ENCODE measurements at places on chromosomes 2 and 18.
A peak's percentile ranks its signal among the peaks of the same experiment; 100 is the strongest.

- DNase-seq: no peak
Measured at GRCh38 chr2:10278029-10278762, 24.5 kb upstream of the HPCAL1 start.

GRCh38 chr2:10709290-10709939 lies 12.0 kb upstream of the ATP6V1C2 start:
- peak; percentile 56 for DNase-seq

DNA sequence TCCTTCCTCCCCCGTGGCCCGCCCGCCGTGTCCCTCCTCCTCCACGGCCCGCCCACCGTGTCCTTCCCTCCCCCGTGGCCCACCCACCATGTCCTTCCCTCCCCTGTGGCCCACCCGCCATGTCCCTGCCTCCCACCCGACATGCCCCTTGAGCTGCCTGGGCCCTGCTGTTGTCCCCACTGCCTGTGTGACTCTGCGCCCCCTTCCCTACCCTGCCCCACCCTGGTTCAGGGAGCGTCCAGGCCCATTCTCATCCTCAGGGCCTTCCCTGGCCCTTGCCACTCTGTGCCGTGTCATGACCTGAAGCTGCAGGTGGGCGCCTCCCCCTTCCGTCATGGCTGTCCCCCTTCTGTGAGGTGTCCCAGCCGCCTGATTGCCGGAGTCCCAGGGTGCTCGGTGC lies 20.7 kb downstream of the D2HGDH start:
- DNase-seq: no peak

DNA sequence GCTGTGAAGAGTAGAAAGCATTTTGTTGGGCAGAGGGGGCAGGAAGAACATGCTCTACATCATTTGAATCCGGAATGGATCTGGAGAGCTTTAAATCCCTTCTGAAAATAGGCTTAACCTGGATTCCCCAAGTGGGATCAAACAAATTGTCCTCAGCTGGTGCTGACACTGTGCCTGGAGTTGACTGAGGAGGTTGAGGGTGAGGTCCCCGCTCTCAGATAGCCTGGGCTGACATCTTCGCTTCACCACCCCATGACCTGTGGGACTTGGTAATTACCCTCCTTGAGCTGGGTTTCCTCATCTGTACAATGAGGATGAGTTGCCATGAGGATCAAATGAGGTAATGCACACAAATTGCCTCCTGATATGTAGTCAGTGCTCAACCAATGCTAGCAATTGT lies 117.8 kb upstream of the SMAD2 start:
- peak; percentile 9 for DNase-seq

- DNase-seq: no peak
Measured at GRCh38 chr2:43175020-43175441, 51.4 kb downstream of the ZFP36L2 start.

All from NCI-H524 (cell line).